ENCODE measurements at places on chromosomes 3 and 15. TPM values are rescaled to one million over a fixed set of nuclear protein-coding genes. Genes with fewer than 3 reads are reported as not detected.

CPB1 gene
- total RNA-seq: 0.34 TPM

PRSS50 gene
- total RNA-seq: not detected

AADACL2 gene
- total RNA-seq: not detected

CHL1 gene
- 313 TPM for total RNA-seq

SOX14 gene
- total RNA-seq: not detected

SAXO2 gene
- total RNA-seq: 5.2 TPM

SLC22A13 gene
- 3.0 TPM for total RNA-seq

FAM174B gene
- total RNA-seq: 29.2 TPM

FGD5 gene
- total RNA-seq: 7.4 TPM

SLC22A14 gene
- total RNA-seq: 4.7 TPM

IGF2BP2 gene
- total RNA-seq: 2.0 TPM

RPLP1 gene
- 321 TPM for total RNA-seq

POPDC2 gene
- 3.1 TPM for total RNA-seq

LRRC2 gene
- 8.7 TPM for total RNA-seq

FBXW12 gene
- total RNA-seq: 2.3 TPM

KBTBD8 gene
- total RNA-seq: 6.0 TPM

DAZL gene
- not detected for total RNA-seq

MEX3B gene
- total RNA-seq: 4.8 TPM

INKA1 gene
- 6.3 TPM for total RNA-seq

DNA sequence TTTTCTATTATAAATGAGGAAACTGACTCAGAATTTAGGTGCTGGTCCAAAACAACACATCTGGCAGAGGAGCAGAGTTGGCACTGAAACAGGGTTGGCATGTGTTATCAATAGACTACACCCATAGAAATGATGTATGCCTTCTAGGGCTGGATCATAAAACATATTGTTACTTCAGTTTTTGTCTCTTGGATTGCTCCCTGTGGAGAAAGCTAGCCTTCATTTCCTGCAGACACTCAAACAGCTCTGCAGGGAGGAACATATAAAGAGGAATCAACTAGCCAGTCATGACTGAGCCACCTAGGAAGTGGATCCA is 507 bp upstream of the MRPL3 start:
- no peak for DNase-seq

DNA sequence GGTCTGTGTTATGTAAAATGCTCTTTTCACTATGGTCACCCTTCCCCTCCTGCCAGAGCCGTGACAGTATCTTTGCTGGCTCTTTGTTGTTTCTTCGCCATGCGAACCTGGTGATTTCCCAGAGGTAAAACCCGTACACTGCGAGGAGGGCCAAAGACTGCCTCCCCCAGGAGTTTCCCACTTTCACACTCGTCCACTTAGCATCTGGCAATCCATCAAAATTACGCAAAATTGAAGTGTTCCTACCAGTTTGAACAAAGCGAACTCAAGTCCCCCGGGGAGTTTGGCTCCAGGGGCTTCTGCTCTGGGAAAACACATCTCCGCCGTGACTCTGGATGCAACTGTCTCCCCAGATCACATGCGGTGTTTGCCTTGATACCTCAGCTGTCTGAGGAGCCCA is 239.9 kb downstream of the FAM43A start:
- no peak for DNase-seq

DNA sequence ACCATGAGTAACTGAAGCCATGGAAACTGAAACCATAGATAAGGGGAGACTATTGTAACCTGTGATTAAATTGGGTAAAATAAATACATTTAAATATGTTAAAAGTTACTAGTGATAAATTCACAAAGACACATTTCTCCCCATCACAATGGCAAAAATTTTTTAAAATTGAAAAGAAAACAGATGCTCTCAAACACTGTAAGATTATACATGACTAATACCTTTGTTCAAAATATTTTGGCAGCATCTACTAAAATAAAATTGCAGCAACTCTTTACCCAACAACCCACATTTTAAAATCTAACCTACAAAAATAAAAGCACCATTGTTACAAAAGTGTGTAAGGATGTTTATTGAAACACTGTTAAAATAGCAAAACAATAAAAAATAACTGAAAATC is 93.3 kb downstream of the CLASP2 start:
- no peak for DNase-seq

GRCh38 chr15:34264076-34264475 is 39.3 kb downstream of the EMC4 start:
- no peak for DNase-seq

DNA sequence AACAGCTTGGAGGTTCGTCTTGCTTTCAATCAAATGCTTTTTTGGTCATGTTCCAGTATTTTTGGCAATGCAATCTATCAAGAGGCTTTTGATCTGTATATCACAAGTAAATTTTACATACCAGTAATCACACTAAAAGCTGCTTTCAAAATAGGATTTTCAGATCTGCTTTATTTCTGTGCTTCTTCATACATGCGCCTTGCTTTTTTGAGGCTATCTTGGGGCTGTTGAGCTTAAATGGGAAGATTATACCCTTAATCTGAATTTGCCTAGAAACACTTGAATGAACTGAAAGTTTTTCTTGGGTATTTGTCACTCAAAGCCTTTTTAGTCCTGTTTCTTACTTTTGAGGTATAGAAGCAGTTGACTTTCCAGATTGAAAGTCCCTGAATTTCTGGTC is 62.1 kb upstream of the DCBLD2 start:
- no peak for DNase-seq

GRCh38 chr3:39460677-39461076 is 6.8 kb upstream of the MOBP start:
- DNase-seq: peak; percentile 75

DNA sequence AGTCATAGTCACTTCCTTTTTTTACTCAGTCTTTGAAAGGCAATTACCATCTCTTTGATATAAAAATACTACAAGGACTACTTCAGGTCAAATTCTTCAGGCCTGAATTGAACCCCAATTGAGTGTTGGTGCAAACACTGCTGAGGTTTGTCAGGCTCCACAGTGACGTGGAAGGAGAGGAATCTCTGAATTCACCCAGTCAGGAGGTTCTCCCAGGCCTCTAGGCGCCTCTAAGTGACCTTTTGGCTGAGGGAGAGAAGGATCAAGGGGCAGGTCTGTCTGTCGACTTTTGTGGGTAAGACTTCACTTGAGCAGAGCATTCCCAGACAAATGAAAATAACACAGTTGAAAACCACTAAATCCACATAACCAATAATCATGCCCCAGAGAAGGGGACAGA is 227.6 kb upstream of the CHRNA7 start:
- no peak for DNase-seq

DNA sequence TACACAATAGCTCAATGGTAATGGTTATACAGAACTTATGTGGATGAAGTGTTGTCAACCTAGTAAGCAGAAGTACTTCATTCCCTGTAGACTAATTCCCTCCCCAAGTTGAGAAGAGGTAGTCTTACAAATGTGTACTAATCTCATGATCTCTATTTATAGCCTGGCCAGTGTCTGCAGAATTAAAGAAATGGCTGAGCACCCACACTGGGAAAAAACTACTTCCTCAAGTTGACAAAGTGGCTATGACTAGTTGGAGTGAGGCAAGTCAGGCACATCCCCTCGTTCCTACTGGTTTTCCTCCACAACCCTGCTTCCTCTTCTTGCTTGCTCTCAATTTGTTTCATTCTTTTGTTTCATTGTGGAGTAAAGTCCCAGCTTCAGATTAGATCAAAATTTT is 566.7 kb upstream of the ZNF717 start:
- DNase-seq: no peak

GRCh38 chr3:136390574-136390973 is 140.4 kb downstream of the PCCB start:
- DNase-seq: no peak

GRCh38 chr3:13233487-13234485 is 160.6 kb upstream of the IQSEC1 start:
- DNase-seq: no peak

DNA sequence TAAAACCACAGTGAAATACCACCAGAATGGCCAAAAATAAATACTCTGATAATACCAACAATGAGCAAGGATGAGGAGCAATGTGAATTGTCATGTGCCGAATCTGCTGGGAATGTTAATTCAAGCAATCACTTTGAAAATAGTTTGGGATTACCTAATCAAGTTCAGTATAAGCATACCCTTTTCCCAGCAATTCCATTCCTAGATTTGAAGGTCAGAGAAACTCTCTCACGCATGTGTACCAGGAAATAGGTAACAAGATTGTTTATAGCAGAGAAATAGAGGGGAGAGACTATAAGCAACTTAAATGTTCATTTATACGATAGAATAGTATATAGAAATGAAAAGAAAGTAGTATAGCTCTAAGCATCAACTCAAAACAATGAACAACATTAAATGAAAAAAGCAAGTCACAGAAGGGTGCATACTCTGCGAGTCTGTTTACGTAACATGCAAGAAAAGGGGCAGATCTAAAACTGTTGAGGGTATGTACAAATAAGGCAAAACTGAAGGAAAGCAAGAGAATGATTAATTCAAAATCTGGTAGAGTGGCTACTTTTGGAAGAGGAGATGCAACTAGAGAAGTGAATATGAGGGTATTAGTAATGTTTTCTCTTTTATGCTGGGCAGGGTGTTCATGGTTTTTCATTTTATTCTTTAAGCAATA is 27.4 kb downstream of the TMOD3 start:
- no peak for DNase-seq

- no peak for DNase-seq
Observed at GRCh38 chr15:23897091-23897490, 210.0 kb upstream of the NDN start.

GRCh38 chr3:181752202-181752671 is 40.5 kb downstream of the SOX2 start:
- DNase-seq: peak; percentile 64

DNA sequence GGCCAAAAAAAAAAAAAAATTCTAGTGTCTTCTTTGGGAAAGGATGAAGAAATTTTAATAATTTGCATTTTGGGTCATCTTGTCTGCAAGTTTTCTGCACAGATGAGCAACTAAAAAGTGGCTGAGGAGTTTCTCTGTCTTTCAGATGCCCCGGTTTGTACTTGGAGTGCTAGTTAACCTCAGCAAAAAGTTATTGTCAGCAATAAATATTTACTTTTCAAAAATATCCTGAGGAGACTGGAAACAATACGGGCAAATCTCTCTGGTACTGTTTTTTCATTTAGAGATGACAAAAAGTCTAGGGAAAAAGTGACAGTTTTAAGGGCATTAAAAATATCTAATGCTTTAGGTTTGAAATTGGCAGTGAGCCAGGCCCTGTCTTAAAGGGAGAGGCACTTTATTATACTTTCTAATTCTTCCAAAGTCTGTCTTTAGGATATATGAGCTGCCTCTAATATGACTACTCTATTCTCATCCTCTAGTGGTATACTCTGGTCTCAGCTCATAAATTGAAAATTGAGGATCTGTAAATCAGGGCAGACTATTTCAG is 436.0 kb upstream of the NR2F2 start:
- no peak for DNase-seq

DNA sequence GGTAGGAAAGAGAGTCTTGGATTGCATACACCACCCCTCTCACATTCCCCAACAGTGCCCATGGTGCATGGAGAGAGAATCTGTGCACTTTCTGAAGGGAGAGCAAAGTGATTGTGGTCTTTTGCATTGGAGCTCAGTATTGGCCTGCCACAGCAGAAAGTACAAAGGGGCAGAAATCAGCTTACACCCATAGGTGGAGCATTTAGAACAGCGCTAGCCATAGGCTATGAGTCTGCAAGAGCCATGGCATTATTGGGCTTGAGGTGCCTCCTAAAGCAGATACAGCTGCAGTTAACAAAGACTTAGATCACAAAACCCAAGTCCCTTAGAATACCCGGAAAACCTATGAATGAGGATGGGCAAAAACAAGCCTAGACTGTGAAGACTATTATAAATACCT is 21.8 kb downstream of the SI start:
- DNase-seq: no peak

GRCh38 chr3:166190360-166190759 is 353.1 kb upstream of the BCHE start:
- DNase-seq: no peak

GRCh38 chr15:70741107-70741531 is 22.2 kb downstream of the UACA start:
- no peak for DNase-seq

- no peak for DNase-seq
Observed at GRCh38 chr3:3577823-3578222, 221.4 kb upstream of the LRRN1 start.

GRCh38 chr15:27847775-27848710 is 251.1 kb downstream of the OCA2 start:
- no peak for DNase-seq

GRCh38 chr3:133159498-133160475 is 121.6 kb downstream of the TMEM108 start:
- DNase-seq: no peak

DNA sequence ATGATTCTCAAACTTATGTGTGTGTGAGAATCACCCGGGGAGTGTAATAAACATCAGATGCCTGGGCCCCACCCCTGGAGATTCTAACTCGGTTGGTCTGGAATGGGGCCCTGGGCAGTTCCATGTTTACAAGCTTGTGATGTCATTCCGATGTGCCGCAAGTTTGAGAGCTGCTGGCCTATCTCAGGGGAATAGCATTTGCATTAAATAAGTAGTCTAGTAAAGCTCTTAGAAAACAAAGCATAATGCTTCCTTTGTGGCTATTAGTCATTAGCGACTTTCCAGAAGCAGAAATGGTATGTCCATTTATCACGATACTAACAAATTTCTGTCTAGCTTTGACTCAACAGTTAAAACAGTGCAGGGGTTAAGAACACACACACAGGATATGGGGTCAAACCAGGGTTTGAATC is 20.9 kb downstream of the PGBD4 start:
- no peak for DNase-seq

- peak; percentile 20 for DNase-seq
Observed at GRCh38 chr3:71581457-71582035, 2.0 kb downstream of the FOXP1 start.

- DNase-seq: no peak
Observed at GRCh38 chr3:154101250-154101649, 19.9 kb upstream of the ARHGEF26 start.

- DNase-seq: no peak
Observed at GRCh38 chr15:53588773-53589172, 170.7 kb downstream of the WDR72 start.

GRCh38 chr3:167872941-167873340 is 137.4 kb downstream of the SERPINI1 start:
- DNase-seq: no peak

- DNase-seq: no peak
Observed at GRCh38 chr3:183350164-183350563, 78.3 kb downstream of the MCF2L2 start.

- no peak for DNase-seq
Observed at GRCh38 chr3:133840055-133840737, 34.6 kb downstream of the SRPRB start.

GRCh38 chr3:167203062-167203461 is 177.0 kb downstream of the ZBBX start:
- no peak for DNase-seq

- DNase-seq: no peak
Observed at GRCh38 chr3:45751537-45752242, 44.6 kb downstream of the SLC6A20 start.

- DNase-seq: no peak
Observed at GRCh38 chr15:91268510-91268909, 168.5 kb downstream of the SV2B start.

DNA sequence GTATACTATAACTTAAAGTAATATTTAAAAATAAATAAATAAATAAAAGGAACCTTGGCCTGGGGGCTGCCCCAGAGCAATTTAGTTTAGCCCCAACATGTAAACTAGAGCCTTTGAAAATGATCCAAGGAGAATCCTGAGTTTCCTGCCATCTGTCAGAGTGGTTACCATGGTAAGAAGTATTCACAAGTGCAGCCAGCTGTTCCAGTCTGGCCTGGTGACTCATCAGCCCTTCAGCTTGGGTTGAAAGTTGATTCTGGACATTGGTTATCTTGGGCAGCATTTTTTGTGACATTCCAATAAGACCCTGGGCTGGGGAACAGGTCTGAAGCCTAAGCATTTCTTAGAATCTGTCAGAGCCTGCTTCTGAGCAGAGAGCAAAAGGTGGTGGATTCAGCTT is 72.7 kb upstream of the LRTM1 start:
- DNase-seq: no peak

Data from dorsolateral prefrontal cortex (tissue), 122 donors.